ENCODE measurements at places on chromosomes 4 and X.
A peak's percentile ranks its signal among the peaks of the same experiment; 100 is the strongest.

DNA sequence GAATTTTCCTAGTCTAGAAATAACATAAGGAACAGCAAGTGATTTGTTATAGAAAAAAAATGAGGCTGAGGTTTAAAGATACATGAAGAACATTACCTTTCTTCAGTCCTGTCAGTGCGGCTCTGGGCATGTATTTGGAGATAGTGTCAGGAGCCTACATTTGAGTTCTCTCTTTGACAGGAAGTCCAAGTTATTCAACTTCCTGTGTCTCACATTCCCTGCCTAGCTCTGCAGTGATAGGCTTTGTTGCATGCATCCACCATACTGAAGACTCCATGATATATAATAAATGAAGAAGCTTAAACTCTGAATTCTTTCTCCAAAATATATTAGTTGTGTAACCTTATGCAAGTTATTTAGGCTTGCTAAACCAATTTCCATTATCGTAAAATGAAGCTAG is 148.7 kb downstream of the RELL1 start:
- DNase-seq = no peak
- no peaks in the 10 kb centered on the region for H3K27me3 ChIP-seq
- no peak overlapping the region for H3K4me3 ChIP-seq
- no peaks in the 10 kb centered on the region for H3K4me1 ChIP-seq

- DNase-seq = no peak
- H3K4me3 ChIP-seq = no peak overlapping the region
- no peaks in the 10 kb centered on the region for H3K36me3 ChIP-seq
- no peaks in the 10 kb centered on the region for H3K4me1 ChIP-seq
- no peaks in the 10 kb centered on the region for H3K27me3 ChIP-seq
Observed at GRCh38 chrX:123230798-123231197, 46.7 kb downstream of the GRIA3 start.

DNA sequence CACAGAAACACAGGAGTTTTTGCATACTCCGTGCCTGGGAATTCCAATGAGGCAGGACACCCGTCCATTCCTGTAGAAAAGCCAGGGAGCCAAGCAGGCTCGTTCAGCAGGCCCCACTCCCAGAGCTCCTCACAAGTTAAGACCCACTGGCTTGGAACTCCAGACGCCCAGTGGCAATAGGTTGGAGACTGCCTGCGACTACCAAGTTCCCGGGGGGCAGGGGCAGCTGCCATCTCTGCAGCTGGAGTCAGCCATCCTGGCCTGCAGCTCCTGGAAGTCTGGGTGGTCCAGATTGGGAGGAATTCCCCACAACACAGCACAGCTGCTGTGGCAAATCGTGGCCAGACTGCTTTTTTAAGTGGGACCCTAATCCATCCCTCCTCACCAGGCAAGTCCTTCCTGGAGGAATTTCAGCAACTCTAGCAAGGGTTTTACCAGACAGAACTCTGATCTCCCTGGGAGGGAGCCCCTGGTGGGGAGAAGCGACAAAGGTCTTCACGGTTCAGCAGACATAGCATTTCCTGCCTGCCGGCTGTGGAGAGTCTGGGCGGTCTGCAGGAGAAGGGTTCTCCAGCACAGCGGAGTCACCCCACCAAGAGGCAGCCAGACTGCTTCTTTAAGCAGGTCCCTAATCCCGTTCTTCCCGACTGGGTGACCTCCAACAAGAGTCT is 231.9 kb downstream of the STPG2 start:
- no peak overlapping the region for H3K27ac ChIP-seq
- no peak overlapping the region for H3K4me3 ChIP-seq
- no peaks in the 10 kb centered on the region for H3K36me3 ChIP-seq
- DNase-seq = no peak
- H3K27me3 ChIP-seq = no peaks in the 10 kb centered on the region

GRCh38 chrX:143854006-143854405 is 29.9 kb upstream of the UBE2NL start:
- no peaks in the 10 kb centered on the region for H3K4me1 ChIP-seq
- H3K27ac ChIP-seq = no peak overlapping the region
- no peaks in the 10 kb centered on the region for H3K27me3 ChIP-seq
- DNase-seq = no peak

GRCh38 chr4:15689540-15689939 is 7.9 kb downstream of the FAM200B start:
- H3K4me3 ChIP-seq = no peak overlapping the region
- no peak overlapping the region for H3K27ac ChIP-seq
- no peaks in the 10 kb centered on the region for H3K27me3 ChIP-seq
- peaks cover 9% of the 10 kb centered on the region for H3K36me3 ChIP-seq
- H3K4me1 ChIP-seq = no peaks in the 10 kb centered on the region

- no peak for DNase-seq
- H3K27ac ChIP-seq = no peak overlapping the region
- H3K4me1 ChIP-seq = no peaks in the 10 kb centered on the region
- no peaks in the 10 kb centered on the region for H3K36me3 ChIP-seq
- H3K4me3 ChIP-seq = no peak overlapping the region
Observed at GRCh38 chrX:40323977-40324376, 226.2 kb upstream of the BCOR start.

GRCh38 chr4:84562156-84562555 is 20.8 kb upstream of the CDS1 start:
- no peak overlapping the region for H3K27ac ChIP-seq
- no peak for DNase-seq
- no peaks in the 10 kb centered on the region for H3K36me3 ChIP-seq
- no peaks in the 10 kb centered on the region for H3K27me3 ChIP-seq

DNA sequence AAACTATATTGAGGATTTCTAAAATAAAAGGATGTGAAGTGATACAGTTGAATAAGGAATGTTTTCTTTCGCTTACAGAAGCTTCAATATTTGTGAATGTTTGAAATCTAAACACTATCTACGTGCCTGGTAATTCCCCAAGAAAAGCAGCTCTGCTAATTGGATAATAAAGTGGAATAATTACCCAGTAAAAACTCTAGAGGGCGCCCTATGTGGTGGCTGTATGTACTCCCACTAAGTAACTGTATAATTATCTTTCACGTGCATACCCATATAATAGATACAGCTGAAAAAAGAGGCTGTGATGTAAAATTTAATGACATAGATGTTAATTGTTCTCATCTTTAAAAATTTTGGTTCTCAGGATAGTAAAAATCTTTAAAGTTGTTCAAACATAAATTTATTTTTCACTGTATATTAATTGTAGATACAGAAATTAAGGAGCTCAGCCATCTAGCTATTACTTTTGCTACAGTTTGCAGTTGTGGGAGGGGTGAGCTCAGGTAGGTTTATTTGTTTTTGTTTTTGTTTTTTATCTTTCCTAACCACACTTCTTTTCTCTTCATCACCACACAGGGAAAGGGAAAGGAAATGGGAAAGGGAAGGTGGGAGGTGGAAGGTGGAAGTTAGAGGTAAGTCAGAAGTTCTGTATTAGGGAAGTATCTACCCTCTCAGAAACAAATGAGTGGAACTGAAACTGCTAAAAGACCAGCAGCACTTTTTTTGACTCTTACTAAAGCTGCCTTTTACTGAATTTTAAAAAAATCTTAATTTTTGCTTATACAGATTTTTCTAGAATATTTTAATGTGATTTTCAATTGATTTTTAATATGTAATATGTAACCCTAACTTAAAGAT is 151.7 kb upstream of the RPS6KA6 start:
- no peak for DNase-seq
- no peak overlapping the region for H3K4me3 ChIP-seq
- H3K4me1 ChIP-seq = no peaks in the 10 kb centered on the region
- no peaks in the 10 kb centered on the region for H3K27me3 ChIP-seq
- H3K27ac ChIP-seq = no peak overlapping the region
- no peaks in the 10 kb centered on the region for H3K36me3 ChIP-seq

- no peak for DNase-seq
- H3K27me3 ChIP-seq = no peaks in the 10 kb centered on the region
- no peaks in the 10 kb centered on the region for H3K36me3 ChIP-seq
- no peak overlapping the region for H3K4me3 ChIP-seq
- H3K27ac ChIP-seq = no peak overlapping the region
Observed at GRCh38 chr4:149065753-149066152, 623.5 kb upstream of the NR3C2 start.

- H3K27me3 ChIP-seq = no peaks in the 10 kb centered on the region
- no peak for DNase-seq
- H3K4me3 ChIP-seq = no peak overlapping the region
- no peaks in the 10 kb centered on the region for H3K36me3 ChIP-seq
- H3K4me1 ChIP-seq = no peaks in the 10 kb centered on the region
- no peak overlapping the region for H3K27ac ChIP-seq
Observed at GRCh38 chrX:136646602-136647239, 1.2 kb upstream of the CD40LG start.

- H3K27ac ChIP-seq = no peak overlapping the region
- H3K27me3 ChIP-seq = no peaks in the 10 kb centered on the region
- no peaks in the 10 kb centered on the region for H3K4me1 ChIP-seq
- no peak for DNase-seq
- no peak overlapping the region for H3K4me3 ChIP-seq
Observed at GRCh38 chr4:168248176-168248710, 70.3 kb downstream of the DDX60 start.

DNA sequence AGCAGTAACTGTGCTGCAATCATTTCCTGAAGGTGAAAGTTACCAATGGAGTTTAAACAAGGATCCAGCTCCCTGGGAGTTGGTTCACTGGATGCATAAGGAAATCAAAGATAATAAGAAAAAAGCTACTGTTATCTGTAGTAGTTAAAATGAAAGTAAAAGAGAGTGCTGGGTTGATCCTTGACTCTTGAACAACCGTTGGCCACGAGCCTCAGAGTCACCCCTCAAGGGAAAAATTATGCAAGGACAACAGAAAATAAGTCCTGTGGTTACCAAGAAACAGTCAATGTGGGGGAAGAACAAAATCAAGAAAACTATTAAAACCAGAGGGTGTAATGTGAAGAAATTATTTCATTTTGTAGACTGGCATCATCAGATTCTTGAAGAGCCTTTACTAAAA is 49.7 kb upstream of the DDIT4L start:
- H3K27me3 ChIP-seq = no peaks in the 10 kb centered on the region
- DNase-seq = no peak
- H3K4me1 ChIP-seq = no peaks in the 10 kb centered on the region
- no peaks in the 10 kb centered on the region for H3K36me3 ChIP-seq

DNA sequence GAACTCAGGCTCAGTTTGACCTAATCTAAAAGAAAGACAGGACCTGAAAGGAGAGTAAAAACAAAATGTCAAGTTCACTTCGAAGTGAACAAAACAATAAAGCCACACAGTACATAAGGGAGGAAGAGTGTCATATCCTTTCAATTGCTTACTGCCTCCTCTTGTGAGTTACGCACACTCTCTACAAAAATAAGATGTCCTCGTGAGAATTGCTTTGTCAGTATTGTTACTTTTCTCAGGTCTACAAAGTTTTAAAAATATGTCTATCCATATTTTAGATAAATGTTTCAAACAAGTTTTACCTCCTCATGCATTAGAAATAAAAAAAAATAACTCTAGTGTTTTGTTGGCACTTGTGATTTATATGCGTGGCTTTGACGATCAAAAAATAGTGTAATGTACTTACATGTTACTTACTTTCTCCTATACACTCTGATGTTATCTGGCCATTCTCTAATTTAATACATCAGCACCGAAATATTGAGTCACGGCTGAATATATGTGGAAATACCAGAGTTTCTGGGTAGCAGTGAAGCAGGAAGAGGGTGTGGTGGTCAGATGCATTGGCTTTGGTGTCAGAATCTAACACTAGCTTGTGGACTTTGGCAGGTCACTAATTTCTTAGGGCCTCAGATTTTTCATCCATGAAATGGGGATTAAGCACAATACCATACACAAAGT is 8.1 kb upstream of the MRPL1 start:
- H3K4me3 ChIP-seq = no peak overlapping the region
- peak overlapping the region; percentile 78 for H3K27ac ChIP-seq
- peaks cover 11% of the 10 kb centered on the region for H3K4me1 ChIP-seq
- no peak for DNase-seq
- no peaks in the 10 kb centered on the region for H3K27me3 ChIP-seq
- H3K36me3 ChIP-seq = no peaks in the 10 kb centered on the region

DNA sequence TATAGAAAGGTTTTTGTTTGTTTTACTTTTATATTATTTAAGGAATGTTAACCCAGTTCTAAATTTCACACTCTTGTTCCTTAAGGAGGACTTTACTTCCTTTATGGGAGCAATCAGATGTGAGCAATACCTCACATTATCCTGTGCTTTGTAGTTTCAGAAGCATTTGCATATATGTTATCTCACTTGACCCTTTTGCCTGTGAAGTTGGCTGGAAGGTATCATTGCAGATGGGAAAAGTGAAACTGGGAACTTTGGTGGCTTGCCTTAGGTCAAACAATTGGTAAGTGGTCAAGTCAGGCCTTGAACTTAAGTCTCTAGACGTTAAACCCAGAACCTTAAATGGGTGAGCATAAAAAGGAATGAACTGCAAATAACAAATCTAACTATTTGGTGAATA is 90.6 kb downstream of the AREG start:
- no peaks in the 10 kb centered on the region for H3K27me3 ChIP-seq
- no peaks in the 10 kb centered on the region for H3K36me3 ChIP-seq
- no peak overlapping the region for H3K27ac ChIP-seq
- no peaks in the 10 kb centered on the region for H3K4me1 ChIP-seq
- H3K4me3 ChIP-seq = no peak overlapping the region

DNA sequence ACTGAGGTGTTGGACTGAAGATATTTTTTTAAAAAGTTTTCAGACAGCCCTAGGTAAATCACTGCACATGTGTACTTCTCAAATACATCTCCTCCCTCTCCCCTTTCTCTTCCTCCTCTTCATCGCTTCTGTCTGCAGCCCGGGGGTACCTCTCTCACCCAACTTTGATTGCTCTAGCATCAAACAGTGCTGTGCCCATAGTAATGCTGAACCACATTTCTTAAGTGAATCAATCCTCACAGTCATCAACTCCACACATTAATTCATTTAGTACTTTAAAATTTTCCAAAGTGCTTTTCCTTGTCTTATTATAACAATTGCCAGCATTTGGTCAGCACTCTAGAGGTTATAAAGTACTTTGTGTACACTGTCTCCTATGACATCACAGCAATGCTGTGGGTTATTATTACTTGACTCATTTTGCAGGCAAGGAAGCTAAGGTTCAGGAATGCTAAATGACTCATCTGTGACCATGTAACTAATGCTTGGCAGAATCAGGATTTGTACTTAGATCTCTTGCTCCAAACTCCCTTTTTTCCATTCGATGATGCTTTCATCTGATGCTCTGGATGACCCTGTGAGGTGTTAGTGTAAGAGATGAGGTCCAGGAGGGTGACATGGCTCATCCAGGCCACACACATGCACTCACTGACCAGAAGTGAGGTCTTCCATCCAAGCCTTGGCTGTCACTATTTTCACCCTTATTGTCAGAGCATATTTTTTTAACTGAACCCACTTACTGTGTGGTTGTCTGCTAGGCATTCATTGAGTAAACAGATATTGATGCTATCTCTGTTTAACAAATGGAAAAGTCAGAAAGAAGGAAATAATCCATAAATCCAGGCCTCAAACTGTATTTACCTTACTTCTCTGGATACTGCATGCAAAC is 58.8 kb downstream of the RHOH start:
- no peak overlapping the region for H3K27ac ChIP-seq
- no peaks in the 10 kb centered on the region for H3K4me1 ChIP-seq
- DNase-seq = no peak
- H3K27me3 ChIP-seq = no peaks in the 10 kb centered on the region
- H3K4me3 ChIP-seq = no peak overlapping the region

GRCh38 chrX:98548519-98548918 is 1664.8 kb downstream of the RPA4 start:
- H3K36me3 ChIP-seq = no peaks in the 10 kb centered on the region
- no peaks in the 10 kb centered on the region for H3K27me3 ChIP-seq
- DNase-seq = no peak
- H3K27ac ChIP-seq = no peak overlapping the region
- H3K4me3 ChIP-seq = no peak overlapping the region
- no peaks in the 10 kb centered on the region for H3K4me1 ChIP-seq

Data from esophagus squamous epithelium (tissue), 5 donors.